Stimulated activated CD4-positive, alpha-beta T cell treated with anti-CD3 and anti-CD28 coated beads, Interleukin-1b, Interleukin-23, amount 100 ng/mL, for 24 hours (primary cell): ENCODE measurements at places on chromosomes 11 and 22.

GRCh38 chr22:42803389-42803788 is 53.7 kb downstream of the ARFGAP3 start:
- DNase-seq = no peak

- no peak for DNase-seq
Measured at GRCh38 chr11:76205252-76206076, 838 bp downstream of the WNT11 start.

GRCh38 chr22:46878191-46878948 is 115.9 kb downstream of the TBC1D22A start:
- DNase-seq = no peak

GRCh38 chr11:33735271-33736147 is 714 bp downstream of the CD59 start:
- no peak for DNase-seq

DNA sequence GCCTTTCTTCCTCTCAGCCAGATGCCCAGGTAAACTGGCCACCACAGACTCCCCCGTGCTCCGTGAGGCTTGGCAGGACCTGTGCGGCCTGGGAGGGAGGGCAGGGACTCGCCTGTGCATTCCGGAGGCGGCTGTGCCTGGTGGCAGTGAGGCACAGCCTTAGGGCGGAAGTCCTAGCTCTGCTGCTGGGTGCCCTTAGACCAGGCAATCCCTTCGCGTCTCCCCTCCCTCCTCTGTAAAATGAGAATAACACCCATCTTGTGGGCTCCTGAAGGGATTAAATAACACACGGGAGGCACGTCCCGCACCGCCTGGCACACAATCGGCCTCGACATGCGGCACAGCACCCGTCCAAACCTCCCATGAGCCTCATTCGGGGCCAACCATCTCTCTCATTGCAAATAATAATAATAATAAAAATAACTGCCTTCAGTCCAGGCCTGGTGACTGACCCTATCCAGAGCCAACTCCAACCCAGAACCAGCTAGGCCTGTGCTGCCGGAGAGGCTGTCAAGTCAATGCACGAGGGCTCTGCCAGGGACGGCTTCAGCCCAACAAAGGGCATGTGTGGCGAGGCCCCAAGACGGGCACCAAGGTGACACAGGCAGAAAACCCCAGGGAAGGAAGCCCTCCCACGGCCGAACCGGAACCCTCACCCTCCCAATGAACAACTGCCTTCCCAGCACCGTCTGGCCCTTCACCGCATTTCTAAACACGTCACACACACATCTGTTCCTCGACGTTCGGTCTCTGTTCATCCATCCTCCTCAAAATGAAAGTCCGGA is 8.2 kb downstream of the LTO1 start:
- no peak for DNase-seq

DNA sequence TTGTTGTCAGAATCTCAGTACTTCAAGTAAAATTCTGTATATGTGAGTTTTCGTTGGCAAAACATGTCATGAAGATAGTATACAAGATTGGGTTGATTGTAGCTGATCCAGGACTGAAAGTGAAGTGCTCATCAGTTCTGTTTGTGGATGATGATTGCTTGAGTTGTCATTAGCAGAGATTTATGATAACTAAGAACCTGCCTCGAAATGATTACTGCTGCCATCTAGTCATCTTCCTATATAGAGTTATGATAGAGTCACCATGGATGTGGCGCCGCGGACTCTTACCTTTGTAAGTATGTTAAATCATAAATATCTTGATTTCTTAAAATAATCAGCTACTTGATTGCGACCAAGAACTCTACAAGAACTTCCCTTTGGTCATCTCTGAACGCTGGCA is 27.9 kb upstream of the MYO18B start:
- no peak for DNase-seq

DNA sequence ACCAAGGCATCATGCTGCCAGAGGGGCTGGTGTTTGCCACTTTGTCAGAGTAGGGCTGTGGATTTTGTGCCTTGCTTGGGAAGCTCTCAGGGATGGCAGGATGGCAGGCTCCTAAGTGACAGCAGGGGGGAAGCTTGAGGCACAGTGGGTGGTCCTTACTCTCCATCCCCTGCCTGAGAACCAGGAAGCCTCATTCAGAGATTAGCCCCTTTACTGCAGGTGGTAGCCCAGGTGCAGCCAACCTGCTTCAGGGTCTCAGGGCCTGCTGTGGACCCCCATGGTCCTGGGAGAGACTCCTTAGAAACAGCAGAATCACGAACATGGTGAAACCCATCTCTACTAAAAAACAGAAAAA is 8.9 kb upstream of the ST3GAL4 start:
- DNase-seq = no peak

- no peak for DNase-seq
Measured at GRCh38 chr11:60348116-60348515, 21.1 kb downstream of the MS4A6E start.

GRCh38 chr22:49925525-49926128 is 7.2 kb downstream of the CRELD2 start:
- no peak for DNase-seq
